ENCODE measurements at places on chromosomes 16 and 17.

DNA sequence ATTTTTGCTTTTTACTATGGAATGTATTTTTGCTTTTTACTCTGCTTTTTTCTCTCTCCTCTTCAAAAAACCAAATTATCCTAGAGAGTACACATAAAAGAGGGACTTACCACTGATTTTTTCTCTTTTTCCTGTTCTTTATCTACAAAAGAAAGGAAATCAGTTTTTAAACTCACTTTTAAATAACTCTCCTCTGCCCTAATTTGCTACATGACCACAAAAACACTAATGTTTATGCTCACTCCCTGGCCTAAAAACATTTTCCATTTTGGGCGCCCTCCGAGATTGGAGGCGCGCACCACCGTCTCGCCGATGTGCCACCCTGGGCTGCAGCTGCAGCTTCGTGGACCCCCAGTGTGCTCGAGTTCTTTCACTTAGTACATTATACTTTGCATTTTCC lies 1.1 kb downstream of the TK2 start:
- DNase-seq = no peak

GRCh38 chr16:12677502-12677901 lies 126.2 kb downstream of the CPPED1 start:
- DNase-seq = no peak

DNA sequence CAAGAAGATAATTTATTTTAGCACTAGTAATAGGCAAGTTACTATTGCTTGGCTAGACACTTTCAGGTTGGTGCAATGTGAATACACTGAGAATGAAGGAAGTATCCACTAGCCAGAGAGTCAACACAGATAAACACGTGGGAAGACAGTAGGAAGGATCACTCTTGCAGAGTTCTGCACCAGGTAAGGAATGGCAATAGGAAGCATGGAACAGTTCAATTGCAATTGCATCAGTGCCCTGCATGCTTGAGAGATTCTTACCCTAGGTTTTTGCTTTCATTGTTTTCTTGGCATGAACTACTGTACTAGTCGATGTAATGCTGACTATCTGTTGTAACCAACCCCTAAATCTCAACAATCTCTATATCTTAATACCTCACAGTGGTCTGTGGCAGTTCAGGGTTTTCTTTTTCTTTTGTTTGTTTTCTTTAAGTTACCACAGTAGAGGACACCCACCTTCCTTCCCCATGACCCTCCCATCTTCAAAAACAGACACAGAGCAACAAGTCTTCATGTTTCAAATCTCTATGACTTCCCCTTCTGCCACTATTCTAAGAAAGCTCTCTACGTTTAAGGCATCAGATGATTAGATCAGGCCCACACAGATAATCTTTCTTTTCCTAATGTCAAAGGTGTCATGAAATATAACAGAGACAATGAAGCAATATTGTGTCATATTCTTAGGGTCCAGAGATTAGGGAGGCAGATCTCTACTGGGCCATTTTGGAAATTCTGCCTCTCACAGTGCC lies 18.1 kb upstream of the ABCA8 start:
- DNase-seq = no peak

GRCh38 chr16:56583351-56584168 lies 5.8 kb upstream of the MT3 start:
- no peak for DNase-seq

DNA sequence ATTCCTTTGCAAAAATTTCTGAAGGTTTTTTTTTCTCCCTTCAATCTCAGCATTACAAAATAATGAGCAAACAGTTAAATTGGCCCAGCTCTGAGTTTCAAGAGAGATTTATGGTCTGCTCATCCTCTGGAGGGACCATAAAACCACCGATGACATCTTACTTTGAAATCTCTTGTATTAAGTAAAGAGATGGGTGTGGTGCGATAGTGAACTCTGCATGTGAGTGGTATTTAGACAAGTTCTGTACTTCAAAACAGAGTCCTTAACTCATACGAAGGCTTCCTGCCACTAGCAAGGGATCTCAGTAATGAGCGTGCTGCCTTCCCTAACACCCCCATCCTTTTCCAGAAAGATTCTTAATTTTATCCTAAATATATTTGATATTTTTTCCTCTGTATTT lies 2.1 kb downstream of the FAM20A start:
- DNase-seq = no peak

DNA sequence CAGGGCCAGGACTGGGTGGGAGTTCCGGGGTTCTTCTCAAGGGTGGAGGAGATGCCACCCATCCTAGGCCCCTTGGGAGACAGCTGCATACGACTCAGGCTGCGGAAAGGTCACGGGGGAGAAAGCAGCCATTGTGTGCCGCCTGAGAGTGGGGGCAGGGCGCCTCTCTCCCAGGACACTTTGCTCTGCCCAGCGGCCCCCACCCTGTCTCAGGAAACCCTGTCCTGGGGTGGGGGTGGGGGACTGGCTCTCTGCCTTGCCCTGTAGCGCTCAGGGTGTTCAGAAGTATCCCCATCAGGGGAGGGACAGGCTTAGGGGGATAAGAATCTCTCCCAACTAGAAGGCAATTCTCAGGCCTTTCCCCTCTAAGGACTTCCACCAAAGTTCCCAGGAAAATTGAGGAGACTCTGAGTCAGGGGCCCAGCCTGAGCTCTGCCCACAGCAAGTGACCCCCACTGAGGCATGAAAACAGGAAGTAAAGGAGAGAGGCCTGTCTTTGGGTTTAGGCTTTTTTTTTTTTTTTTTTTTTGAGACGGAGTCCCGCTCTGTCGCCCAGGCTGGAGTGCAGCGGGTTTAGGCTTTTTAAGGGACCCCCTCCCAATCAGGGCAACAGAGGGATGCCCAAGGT lies 4.9 kb downstream of the GIT1 start:
- no peak for DNase-seq

DNA sequence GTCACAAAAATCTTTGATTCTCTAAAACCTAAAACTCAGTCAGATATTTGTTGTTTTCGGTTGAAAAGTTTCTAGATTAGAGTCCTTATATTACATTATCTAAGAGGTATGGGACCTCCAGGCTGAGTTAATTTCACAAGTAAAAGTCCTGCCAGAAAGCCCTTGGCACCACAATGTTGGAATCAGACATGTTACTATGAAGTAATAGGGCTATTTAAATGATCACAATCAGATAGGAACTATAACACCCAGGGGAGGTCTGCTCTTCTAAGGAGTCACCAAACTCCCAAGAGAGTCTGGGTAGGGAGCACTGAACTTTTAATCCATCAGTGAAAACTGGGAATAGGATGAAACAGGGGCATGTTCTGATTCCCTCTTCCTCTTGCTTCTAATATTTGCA lies 54.2 kb downstream of the WIPI1 start:
- no peak for DNase-seq

- DNase-seq = no peak
These were observed 653.1 kb upstream of the SOX9 start for GRCh38 chr17:71467719-71468118.

DNA sequence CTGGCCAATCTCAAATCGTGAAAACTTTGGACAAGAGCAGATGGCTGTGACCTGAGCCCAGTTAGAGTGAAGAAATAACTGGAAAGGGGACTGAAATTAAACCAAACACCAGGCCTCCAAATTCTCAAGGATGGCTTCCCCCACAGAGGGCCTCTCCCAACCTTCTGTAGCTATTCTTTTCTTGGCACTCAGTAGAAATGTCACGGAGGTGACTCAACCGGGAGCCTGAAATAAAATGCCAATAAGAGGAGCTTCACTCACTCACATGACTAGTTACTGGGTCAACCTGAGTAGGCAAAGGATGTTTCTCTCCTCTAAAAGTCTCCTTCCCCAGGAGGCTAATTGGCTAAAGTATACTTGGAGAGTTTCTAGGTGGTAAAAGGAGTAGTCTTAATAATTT lies 230.7 kb downstream of the MAF start:
- DNase-seq = no peak

- no peak for DNase-seq
These were observed 44.8 kb downstream of the ADCY7 start for GRCh38 chr16:50311134-50311528.

DNA sequence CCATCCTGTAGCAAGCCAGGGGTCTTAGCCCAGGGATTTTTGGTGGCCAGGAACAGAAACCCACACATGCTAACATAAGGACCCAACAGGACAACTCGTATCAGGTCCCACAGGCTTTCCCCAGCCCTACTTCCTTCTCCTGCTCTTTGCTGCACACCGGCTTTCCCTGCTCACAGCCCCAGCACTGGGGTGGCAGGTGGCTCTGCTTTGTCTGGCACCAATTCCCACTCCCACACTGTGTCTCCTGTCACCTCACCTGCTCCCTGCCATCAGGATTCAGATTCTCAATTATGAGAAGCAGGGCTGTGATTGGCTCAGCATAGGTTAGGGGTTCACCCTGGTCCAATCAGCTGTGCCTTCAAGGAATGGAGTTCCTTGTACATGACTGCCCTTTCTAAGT lies 94.1 kb downstream of the TMEM132E start:
- no peak for DNase-seq

GRCh38 chr16:23608194-23608593 lies 12.1 kb upstream of the NDUFAB1 start:
- no peak for DNase-seq

DNA sequence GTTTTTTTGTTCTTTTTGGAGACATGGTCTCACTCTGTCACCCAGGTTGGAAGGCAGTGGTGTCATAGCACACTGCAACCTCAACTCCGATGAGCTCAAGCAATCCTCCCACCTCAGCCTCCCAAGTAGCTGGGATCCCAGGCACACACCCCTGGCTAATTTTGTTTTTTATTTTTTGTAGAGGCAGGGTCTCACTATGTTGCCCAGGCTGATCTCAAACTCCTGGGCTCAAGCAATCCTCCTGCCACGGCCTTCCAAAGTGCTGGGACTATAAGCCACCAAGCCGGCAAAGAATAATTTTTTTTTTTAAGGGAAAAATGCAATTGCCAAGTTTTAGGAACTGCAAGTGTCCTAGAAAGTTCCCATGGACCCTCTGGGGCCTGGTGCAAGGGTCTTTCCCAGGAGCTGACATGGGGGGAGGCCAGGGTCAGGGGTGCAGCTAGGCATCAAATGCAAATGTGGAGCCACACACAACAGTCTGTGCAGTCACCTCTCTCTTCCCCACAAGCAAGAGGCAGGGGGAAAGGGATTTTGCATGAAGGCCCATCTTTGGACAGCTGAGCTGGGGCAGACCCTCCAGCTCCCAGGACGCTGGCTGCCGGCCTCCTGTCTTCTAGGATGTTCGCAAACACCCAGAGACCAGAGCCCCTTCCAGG lies 20.1 kb upstream of the BCAR1 start:
- no peak for DNase-seq

- DNase-seq = no peak
These were observed 39.4 kb upstream of the CDH3 start for GRCh38 chr16:68605746-68606145.

DNA sequence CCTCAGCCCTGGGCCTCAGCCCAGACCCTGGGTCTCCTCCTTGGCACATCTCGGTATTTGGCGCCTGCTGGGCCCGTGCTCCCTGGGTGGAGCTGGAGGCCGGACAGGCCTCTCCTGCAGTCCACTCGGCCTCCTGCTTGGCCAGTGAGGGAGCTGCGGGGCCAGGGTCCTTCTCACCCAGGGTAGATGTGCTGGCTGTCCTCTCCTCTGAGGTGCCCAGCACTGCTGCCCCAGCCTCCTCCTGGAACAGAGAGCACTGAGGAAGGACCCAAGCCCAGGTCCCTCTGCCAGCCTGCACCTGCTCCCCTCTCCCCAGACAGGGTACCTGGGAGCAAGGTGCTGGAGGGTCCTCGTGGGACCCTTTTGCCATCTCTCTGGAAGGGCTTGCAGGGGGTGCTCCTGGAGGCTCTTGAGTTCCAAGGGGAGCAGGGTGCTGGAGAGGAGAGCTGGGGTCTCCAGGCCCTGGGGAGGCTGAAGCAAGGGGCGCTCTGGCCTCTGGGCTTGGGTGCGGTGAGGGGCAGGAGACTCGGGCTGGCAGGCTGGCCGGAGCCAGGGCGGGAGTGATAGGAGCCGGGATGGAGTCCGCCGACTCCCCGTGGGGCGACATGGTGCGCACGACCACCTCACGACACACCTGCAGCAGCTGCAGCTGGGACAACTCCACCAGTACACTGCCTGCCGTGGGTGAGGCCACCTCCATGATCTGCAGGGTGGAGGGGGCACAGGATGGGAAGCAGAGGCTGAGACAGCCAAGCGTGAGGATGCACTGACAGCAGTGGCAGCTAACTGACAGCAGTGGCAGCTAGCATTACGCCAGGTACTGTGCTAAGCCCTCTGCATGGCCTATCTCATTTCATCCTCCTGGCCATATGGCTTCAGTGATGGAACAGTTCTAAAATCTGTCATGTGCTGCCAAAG lies 17.8 kb downstream of the TSPOAP1 start:
- no peak for DNase-seq

DNA sequence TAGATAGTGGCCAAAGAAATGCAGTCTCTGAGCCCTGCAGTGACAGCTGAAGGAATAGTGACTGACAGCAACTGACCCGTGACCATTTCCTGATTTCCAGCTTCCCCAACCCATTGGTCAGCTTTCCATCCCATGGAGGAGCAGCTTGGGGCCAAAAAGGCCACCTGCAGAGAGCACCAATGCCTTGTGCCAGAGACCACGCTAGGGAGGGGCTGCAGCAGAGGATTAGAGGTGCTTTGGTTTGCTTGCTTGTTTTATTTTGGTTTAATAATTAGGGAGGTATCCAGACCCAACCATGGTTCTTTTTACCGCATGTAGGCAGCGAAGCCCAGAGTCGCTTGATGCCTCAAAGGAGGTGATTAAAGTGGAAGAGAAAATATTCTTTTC lies 61.3 kb upstream of the SIAH1 start:
- DNase-seq = no peak

DNA sequence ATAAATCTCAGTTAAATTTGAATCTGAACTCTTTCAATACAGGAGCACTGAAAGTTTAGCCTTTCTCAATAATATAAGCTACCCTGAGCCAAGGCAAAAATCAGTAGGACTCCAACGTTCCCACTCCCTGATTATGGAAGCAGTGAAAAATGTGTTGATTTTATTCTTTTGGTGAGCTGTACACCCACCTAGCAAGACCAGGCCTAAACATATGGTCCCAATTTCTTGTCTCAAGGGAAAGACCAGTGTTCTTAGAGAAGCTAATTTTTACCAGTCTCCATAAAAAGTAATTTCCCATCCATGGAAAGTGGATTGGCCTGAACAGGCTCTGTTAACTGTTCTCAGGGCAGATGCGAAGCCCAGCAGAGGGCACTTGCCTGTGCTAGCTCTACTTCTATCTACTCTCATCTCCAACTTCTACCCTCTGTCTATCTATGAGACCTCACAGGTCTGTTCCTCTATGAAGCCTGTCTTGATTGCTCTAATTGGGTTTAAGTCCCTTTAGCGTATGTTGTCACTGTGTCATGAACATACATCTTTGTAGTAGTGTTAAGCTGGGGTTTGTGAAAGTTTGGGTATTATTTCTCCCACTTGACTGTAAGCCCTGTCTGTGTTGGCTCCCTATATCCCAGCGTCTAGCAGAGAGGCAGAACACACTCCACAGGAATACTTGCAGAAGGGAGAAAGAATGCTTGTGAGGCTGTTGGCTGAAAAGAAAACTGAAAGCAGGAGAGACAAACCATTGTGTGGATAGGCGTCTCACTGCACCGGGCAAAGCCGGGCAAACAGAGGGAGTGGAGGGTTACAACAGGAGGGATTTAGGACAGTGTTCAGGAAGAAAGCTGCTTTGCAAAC lies 167.1 kb upstream of the MAF start:
- no peak for DNase-seq

Measured in NCI-H1092 (cell line).